Activated CD4-positive, alpha-beta T cell treated with anti-CD3 and anti-CD28 coated beads for 1 hour (primary cell): ENCODE measurements at places on chromosomes 3 and 15.

GRCh38 chr3:130738241-130738640 is 8.4 kb downstream of the PIK3R4 start:
- DNase-seq: no peak

DNA sequence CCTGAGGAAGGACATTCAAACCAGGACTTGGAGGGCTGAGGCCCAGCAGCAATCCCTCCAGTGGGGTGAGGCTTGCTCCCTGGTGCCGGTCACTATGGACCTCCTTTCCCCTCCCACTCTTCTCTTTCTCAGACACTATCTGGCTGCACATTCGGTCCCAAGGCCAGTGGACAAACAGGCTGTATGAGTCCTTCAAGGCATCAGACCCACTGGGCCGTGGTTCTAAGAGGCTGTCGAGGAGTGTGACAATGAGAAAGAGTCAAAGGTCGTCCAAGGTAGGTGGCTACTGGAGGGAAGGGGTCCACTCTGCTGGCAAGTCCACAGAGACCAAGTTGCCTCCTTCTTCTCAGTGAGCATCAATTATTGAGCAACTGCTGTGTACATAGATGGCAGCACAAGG is 28.0 kb downstream of the NOX5 start:
- no peak for DNase-seq

DNA sequence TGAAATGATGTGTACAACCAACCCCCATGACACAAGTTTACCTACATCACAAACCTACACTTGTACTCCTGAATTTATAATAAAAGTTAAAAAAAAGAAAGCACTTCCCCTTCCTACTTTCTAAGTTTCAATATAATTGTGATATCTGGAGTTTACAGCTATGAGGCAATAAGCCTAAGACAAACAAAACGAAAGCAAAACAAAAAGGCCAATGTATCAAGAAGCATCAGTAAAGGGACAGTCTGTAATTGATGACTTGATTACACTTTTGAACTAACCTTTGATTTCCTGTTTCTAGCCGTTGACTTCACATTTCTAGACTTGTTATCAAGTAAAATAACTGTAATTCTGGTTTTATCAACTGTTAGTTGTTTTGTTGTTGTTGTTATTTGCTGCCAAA is 187.5 kb upstream of the CNTN3 start:
- DNase-seq: no peak

- peak; percentile 16 for DNase-seq
These were observed 452 bp downstream of the TMEM158 start for GRCh38 chr3:45225465-45226205.

GRCh38 chr3:48232232-48232631 is 8.7 kb upstream of the ZNF589 start:
- DNase-seq: no peak

DNA sequence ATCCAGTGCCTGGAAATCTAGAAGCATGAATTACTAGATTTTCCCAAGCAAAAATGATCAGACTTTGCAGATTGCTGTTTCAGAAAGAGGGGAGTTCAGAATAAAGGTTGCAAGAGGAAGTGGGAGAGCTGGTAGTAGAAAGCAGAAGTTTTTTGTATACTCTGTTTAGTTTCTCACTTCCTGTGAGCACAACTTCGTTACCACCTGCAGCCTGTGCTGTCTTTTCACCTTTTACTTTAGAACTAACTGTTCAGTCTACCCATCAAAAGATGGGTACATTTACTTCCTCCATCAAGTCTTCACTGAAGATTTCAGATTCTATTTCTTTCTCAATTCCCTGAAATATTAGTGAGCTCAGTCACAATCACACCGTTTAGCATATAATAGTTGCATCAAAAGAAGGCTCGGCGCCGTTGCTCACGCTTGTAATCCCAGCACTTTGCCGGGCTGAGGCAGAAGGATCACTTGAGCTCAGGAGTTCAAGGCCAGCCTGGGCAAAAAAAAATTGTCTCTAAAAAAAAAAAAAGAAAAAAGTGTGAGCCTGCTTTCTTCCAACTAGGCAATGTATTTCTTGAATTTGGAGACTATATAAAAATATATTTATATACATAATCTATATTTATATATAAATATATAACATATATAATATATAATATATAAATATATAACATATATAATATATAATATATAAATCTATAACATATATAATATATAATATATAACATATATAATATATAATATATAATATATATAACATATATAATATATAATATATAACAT is 1.8 kb upstream of the CEP97 start:
- no peak for DNase-seq

DNA sequence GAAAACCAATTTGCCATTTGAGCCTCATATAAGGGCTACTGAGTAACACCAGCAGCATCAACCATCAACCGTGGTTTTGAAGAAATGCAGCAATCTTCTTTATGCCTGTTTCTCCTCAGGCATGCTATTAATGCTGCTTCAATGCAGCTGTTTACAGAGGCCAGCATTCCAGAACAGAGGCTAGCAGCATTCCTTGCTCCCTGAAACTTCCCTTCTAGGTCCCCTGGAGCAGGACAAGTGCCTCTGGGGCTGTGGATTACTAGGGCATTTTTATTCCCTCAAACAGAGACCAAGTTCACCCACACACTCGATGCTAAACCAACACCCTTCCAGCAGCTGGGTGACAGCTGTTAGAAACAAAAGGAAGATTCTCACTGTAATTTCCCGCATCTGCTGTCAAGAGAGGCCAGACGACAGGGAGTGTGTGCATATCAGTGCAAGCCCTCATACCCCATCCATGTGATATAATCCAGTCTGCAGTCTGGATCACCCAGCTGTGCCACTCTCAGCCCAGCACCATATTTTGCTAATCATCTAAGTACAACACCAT is 57.5 kb downstream of the HOMER2 start:
- DNase-seq: no peak

- DNase-seq: no peak
These were observed 106.6 kb downstream of the ARPP21 start for GRCh38 chr3:35745802-35746484.

- no peak for DNase-seq
These were observed 43.2 kb upstream of the RAB6B start for GRCh38 chr3:133938770-133939462.

GRCh38 chr15:100849021-100849854 is 30.4 kb upstream of the ALDH1A3 start:
- DNase-seq: peak; percentile 22

- no peak for DNase-seq
These were observed 497 bp upstream of the RPLP1 start for GRCh38 chr15:69451951-69452691.

DNA sequence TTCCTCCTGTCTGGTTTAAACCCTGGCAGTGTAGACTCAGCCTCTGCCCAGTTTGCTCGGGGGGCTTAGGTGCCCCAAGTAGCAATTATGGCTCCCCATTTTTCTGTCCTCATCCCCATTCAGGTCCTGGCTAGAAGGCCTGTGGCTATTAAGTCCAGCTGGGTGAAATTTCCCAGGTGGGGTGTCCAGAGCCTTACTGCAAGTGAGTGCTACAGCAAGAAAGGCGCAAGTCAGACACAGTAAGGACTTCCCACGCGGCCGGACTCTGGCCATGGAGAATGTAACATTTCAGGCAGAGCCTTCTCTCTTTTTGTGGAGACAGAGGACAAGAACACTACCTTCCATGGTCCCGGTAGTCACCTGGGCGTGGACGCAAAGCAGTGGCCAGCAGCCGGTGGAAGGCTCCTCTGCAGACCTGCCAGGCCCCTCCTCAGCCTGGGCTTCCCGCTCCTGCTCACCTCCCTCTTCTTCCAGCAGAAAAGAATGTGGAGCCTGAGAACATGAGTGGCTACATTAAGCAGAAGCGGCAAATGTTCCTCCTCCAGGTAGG is 23.3 kb downstream of the CFAP100 start:
- no peak for DNase-seq

DNA sequence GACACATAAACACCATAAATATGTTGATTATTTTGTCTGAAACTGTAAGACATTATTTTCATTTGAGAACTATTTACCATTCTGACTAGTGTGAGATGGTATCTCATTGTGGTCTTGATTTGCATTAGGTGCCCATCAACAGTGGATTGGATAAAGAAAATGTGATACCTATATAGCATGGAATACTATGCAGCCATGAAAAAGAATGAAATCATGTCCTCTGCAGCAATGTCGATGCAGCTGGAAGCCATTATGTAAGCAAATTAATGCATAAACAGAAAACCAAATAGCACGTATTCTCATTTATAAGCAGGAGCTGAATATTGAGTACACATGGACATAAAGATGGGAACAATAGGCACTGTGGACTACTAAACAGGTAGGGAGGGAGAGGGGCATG is 258.7 kb upstream of the TPRG1 start:
- DNase-seq: no peak

GRCh38 chr3:154548341-154548740 is 118.4 kb upstream of the GPR149 start:
- no peak for DNase-seq
